Stimulated activated CD8-positive, alpha-beta memory T cell treated with anti-CD3 and anti-CD28 coated beads, Interleukin-7, amount 100 ng/mL, for 1 hour (primary cell): ENCODE measurements at places on chromosomes 2 and 18.

DNA sequence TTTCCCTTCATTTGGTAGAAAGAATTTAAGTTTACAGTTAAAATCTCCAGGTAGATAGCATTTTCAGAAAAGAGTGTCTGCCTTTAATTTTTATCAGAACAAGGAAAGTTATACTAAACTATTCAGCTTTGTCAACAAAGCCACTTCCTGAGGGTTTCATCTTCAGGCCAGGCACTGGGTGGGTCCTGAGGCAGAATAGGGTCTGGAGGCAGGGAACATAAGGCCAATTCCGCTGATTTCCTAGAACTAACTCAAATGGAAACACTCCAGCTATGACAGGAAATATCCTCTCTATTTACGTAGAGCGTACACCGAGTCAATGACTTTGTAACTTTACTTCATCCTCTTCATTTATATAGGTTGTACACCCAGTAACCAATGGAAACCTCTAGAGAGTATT is 32.7 kb upstream of the FAM124B start:
- DNase-seq, result no peak

DNA sequence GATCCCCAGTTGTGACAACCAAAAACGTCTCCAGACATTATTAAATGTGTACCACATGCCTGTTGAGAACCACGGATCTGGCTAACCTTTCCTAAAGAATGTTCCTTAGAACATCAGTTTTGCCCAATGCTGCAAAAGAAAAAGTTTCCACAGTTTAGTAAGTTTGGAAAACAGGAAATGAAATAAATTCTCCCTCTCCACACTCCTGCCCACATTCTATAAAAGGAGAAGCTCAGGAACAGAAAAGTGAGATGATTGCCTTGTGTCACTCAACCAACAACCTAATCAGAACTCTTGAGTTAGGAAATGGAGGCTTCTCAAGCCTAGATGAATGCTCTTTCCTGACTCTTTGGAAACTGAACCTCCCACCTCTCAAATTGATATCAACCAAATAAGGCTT is 56.1 kb upstream of the NFE2L2 start:
- DNase-seq, result no peak

DNA sequence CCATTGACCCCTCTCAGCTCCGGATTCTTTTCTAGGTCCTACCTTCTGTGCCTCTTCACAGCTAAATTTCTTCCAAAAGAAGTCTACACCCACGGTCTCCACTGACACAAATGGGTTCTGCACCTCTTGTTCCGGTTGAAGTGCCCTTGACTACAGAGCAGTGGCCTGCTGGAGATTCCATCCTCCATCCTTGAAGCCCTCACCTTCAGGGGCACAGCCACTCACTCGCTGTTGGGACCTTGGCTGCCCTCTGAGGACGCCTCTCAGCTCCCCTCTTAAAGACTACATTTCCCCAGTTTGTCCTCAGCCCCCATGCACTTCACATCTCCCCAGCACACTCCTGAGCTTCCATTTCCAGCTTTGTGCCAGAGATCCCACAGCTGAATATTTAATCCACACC is 226.3 kb downstream of the ATAD2B start:
- DNase-seq, result no peak

DNA sequence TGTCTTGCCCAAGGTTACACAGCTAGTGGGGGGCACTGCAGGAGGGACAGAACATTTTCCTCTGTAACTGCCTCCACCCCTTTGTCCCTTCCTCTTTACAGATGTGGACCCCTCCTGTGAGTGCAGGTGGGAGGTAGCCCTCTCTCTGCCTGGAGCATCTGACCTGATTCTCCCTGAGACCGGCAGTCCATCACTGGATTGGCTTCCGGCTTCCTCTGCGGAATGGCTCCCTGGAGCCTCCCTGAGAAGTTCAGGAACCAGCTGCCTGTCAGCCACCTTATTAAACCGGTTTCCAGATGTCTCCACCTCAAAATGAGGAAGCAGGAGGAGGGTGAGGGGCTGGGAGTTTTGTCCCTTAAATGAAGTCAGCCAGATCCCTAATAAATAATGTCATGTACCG is 67.3 kb upstream of the TNP1 start:
- DNase-seq, result no peak

DNA sequence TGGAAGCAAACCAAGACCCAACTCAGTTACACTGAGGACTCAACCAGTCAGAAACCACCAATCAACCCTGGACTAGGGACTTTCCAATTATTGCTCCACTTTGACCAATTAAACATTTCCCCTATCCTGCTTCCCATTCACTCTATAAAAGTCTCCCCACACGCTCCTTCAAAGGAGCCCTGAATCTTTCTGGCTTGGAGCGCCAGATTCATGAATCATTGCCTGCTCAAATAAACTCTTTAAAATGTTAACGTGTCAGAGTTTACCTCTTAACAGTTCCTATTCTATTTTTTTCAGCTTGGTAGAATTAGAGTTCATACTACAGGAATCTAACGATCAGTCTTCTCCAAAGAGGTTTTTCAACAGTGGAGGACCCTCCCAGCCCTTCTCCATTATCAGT is 20.7 kb upstream of the SULT1C2 start:
- no peak for DNase-seq

- DNase-seq, result no peak
These were observed 68.1 kb downstream of the CCDC178 start for GRCh38 chr18:33372442-33372841.

DNA sequence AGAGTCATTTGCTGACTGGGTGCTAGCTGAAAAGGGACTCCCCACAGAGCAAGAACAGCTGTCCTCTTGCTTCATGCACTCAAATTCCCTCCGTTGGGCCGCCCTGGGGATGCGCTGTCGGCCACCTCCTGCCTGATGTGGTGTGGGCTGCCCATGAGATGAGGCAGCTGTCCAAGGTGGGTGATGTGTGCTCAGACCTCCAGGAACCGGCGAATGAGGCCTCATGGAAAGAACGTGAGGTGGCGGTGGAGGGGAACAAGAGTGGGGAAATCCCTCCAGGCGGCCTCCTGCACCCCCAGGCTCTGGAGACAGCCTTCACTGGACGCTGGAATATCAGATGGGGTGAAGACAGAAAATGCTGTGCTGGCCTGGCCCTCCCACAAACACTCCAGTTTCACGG is 79.8 kb downstream of the LONRF2 start:
- no peak for DNase-seq
